ENCODE measurements at places on chromosomes 3 and 15.

GRCh38 chr3:141955175-141955574, 78.7 kb downstream of the ATP1B3 start:
- DNase-seq, result no peak

DNA sequence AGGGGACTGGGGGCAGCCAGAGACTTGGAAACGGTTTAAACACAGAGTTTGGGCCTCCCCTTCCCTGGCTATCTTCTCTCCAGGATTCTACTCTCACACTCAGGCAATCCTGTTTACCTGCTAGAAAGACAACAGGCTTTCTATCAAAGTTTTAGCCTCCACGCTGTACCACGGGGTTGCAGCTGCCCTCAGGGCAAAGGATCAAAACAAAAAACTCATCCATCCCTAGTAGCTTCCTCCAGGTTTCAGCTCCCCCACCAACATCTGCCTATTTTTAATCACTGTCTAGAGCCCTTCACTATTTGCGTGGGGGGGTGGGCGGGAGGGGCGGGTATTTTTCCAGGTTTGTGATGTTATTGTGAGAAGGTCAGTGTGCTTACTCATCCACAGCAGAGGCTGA, 286.8 kb upstream of the TRIM42 start:
- DNase-seq, result no peak

DNA sequence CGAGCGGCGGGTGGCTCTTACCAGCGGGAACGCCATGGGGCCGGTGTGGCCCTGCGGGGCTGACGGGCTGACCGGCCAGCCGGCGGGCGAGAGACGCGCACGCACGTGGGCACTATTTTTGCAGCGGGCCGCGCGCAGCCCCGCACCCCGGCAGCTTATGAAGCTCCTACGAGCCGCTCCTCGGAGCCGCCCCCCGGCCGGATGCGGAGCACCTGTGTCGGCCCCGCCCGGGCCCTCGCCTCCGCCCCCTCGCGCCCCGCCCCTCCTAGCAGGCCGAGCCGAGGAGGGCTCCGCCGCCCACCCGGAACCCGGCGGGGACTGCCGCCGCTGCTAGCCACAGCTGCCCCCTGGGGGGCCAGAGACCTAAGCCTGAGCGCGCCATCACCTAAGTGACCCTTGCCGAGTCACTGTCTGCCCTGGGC, 683 bp upstream of the CPEB1 start:
- no peak for DNase-seq

DNA sequence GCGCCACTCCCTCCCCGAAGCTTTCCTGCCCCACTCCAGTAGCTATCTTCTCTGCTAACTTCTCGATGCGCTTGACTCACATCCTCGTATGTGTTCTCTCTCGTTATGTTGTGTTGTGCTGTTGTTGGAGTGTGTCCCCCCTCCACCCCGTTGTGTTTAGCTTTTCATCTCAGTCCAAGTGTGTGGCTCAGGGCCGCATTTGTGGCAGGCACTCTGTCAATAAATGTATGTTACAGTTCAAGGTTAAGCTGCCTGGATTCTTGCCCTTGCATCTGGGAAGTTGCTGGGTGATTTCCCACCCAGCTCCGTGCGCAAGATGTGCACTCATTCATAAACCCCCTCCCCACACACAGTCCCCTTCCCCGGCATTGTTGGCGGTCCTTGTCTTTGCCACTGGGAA, 71.9 kb downstream of the PGPEP1L start:
- no peak for DNase-seq

DNA sequence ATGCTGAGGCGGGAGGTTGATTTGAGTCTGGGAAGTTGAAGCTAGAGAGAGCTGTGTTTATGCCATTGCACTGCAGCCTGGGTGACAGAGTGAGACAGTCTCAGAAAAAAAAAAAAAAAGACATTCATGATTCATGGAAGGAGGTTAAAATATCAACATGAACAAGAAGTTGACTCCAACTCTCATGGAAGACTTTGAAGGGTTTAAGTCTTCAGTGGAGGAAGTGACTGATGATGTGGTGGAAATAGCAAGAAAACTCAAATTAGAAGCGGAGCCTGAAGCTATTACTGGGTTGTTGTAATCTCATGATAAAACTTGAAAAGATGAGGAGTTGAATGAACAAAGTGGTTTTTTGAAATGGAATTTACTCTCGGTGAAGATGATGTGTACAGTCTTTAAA, 491.8 kb downstream of the SQOR start:
- DNase-seq, result no peak

GRCh38 chr15:35928847-35929246, 382.9 kb upstream of the DPH6 start:
- DNase-seq, result no peak

DNA sequence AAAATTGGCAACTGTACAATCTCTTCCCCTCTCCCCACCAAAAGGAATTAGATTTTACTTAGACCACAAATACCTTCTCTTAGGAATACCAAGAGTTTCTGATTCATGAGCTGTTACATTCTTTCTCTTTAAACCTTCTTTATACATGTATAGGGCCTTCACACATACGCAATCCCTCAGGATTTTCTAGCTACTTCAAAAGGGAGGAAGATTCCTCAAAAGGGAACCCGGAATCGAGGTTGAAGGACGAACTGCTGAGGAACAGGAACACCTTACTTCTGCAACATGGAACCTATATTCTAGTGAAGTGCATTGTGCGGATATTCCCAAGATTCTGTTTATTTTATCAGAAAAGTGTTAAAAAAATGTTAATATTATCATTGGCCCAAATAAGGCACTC, 52.3 kb downstream of the GABRB3 start:
- DNase-seq, result no peak

DNA sequence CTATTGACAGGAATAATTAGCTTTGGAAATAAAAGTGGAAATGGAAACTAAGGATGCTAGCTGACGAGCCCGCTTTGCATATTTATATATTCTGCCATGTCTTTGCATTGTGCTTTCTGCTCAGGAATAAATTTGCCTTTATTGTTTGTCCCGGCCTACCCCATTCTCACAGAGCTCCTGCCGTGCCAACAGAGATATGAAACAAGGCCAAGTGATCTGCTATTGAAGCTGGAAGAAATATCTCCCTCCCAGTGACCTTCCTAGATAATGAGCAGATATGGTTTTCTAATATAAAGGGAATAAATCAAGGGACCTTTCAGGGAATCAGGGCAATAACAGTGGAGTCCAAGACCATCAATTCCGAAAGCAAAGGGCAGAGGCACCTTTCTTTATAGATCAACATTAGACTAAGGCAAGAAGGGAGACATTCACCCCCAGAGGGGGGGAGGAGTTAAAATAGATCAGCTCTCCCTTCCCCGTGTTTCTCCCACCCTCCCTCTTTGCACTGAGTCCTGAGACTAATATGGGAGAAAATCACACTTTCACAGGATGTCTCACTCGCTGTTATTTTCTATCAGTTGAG, 664.6 kb downstream of the AGBL1 start:
- no peak for DNase-seq

- peak; percentile 51 for DNase-seq
Measured at GRCh38 chr3:5187920-5188418, 462 bp downstream of the EDEM1 start.

- DNase-seq, result no peak
Measured at GRCh38 chr3:129245141-129245540, 4.3 kb upstream of the COPG1 start.

DNA sequence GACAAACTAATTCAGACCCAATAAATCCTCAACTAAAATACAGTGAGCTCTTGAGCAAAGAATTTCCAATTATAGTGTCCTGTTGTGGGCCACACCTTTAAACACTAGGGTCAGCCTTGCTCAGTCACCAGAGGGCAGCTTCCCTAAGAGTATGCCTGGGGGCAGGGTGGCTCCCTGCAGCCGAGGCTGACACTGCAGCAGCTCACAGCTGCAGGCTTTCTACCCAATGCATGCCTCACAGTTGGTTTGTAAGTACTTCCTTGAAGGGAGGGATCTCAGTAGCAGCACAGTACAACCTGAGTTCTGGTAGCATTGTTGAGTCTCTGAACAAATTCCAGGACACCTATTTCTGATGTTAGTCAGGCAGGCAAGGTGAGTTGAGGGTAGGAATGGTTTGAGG, 335.6 kb downstream of the TUSC7 start:
- no peak for DNase-seq

DNA sequence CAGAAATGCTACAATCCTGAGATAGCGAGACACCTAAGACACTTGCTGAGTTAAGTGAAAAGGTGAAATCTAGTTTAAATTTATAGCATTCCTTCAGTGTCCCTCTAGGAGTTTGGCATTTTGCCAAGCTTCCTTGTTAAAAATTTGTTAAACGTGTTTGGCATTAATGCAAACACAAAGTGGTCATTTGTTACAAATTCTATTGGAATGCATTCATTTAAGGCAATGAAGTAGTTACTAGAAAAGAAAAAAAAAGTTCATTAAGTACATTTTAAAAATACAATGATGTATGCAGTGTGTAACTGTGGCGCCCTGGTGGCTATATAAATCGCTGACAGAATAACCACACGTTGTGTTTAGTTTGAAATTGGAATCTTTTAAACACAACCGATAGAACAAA, 31.3 kb upstream of the WNT5A start:
- DNase-seq, result no peak

GRCh38 chr15:60840703-60841411, 361.9 kb upstream of the ICE2 start:
- DNase-seq, result peak; percentile 11

DNA sequence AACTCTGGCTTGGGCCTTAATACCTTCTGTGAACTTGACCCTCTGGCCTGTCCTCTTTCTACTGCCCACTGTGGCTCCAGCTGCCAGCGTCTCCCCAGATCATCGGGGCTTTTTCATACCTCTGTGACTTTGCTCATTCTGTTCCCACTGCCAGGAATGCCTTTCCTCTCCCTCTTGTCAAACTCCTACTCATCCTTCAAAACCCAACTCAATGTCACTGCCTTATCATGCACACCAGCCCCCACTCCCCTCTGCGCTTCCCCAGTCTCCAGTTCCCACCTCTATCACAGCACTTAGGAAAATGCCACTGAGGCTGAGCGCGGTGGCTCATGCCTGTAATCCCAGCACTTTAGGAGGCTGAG, 4.9 kb downstream of the ANPEP start:
- DNase-seq, result no peak

DNA sequence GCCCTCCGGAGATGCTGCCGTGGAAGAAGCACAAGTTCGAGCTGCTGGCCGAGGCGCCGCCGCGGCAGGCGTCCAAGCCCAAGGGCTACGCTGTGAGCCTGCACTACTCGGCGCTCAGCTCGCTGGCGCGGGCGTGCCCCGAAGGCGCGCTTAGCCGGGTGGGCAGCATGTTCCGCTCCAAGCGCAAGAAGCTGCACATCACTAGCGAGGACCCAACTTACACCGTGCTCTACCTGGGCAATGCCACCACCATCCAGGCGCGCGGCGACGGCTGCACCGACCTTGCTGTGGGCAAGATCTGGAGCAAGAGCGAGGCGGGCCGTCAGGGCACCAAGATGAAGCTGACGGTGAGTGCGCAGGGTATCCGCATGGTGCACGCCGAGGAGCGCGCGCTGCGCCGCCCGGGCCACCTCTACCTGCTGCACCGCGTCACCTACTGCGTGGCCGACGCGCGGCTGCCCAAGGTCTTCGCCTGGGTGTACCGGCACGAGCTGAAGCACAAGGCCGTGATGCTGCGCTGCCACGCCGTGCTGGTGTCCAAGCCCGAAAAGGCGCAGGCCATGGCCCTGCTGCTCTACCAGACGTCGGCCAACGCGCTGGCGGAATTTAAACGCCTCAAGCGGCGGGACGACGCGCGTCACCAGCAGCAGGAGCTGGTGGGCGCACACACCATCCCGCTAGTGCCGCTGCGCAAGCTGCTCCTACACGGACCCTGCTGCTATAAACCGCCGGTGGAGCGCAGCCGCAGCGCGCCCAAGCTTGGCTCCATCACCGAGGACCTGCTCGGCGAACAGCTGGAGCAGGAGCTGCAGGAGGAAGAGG, 1.3 kb downstream of the FAM43A start:
- DNase-seq, result peak; percentile 23

DNA sequence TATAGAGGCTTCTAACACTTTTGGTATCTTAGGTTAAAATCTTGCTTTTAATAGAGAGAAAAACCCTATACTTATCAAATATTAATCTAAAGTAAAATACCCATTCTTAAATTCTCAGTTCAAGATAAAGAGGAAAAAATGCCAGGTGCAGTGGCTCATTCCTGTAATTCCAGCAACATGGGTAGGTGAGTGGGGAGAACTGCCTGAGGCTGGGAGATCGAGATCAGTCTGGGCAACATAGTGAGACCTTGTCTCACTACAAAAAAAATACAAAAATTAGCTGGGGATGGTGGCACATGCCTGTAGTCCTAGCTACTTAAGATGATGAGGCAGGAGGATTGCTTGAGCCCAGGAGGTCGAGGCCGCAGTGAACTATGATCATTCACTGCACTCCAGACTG, 135.8 kb downstream of the CLASP2 start:
- no peak for DNase-seq

GRCh38 chr3:182793663-182794454, 555 bp downstream of the ATP11B start:
- no peak for DNase-seq

- DNase-seq, result no peak
Measured at GRCh38 chr3:141413391-141413790, 45.1 kb downstream of the ZBTB38 start.

DNA sequence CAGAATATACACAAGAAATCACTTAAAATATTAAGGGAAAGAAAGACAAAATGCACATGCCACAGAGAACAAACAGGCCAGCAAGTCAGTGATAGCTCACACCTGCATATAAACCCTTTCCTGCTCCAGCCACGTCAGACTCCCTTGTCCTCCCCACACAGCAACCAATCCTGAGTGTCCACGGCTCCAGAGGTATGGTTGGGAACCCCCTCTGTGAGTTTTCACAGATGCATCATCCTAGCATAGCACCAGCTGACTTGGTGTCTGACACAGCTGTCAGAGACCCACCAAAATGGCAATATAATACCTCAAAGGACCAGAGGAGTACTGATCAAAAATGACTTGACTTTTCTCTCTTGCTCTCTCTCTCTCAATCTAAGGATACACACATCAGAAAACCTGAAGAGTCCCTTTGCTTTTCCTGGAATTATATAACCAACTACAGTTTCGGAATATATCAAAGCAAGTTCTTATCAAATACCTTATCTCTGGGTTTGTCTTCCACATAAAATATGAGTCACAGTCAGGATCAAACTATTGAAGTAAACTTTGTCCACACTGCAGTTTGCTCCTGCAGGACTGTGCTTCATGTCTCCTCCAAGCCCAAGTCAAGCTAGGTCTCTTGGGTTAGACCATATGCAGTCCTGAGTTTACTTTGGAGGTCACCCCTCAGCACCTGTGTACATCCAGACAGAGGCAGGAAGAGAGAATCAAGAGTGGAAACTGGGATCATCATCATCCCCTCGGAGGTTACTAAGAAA, 187.1 kb upstream of the THBS1 start:
- DNase-seq, result no peak

DNA sequence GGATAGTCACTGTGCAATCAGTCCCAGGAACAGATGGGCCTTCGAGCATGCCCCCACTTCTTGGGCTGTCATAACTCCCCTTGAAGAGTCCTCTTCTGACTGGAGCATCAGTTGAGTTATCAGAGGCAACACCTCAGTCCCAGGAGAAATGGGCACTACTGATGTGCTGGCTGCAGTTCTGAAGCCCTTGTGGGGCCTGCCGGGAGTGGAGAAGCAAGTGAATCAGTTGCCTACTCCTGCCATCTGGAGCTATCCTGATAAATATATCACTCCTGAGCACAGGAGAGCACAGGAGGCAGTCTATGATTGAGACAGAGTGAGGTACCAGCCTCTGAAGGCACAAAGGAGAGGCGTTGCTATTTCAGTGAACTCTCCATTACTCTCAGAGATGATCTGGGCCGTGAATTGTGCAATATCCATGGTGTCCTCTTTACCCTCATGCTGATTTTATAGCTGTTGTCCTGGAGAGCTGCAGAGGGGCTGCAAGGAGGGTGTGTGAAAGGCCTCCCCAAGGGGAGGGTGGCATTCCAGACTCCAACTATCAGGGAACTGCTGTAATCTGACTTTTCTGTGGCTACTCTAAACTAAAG, 344.2 kb upstream of the ROPN1 start:
- DNase-seq, result no peak
